ENCODE measurements at places on chromosomes 4 and X.

GRCh38 chrX:15217161-15217560 is 52.7 kb downstream of the ASB9 start:
- DNase-seq, result no peak

GRCh38 chr4:151606061-151606460 is 154.7 kb downstream of the GATB start:
- no peak for DNase-seq

GRCh38 chr4:131584587-131584986 is 1564.5 kb upstream of the PCDH10 start:
- no peak for DNase-seq

GRCh38 chrX:153460826-153461225 is 9.6 kb downstream of the HAUS7 start:
- DNase-seq, result peak; percentile 22

DNA sequence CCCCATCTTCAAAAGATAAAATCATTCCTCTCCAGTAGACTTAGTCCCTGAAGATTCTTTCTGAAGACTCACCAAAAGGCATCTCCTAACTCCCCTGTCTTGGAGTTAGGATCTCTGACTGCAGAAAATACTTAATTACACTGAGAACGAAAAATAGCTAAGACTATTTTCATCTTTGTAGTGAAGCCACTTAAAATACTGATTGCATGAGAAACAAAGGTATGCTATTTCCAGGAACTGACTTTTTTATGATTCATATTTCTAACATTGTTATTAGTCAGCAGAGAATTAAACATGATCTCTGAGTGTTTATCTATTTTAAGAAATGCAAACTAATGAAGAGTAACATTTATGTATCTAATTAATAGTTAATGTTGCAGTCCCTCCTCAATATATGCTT is 71.8 kb upstream of the NR3C2 start:
- DNase-seq, result no peak

GRCh38 chrX:38233891-38234667 is 13.4 kb upstream of the SRPX start:
- DNase-seq, result no peak

DNA sequence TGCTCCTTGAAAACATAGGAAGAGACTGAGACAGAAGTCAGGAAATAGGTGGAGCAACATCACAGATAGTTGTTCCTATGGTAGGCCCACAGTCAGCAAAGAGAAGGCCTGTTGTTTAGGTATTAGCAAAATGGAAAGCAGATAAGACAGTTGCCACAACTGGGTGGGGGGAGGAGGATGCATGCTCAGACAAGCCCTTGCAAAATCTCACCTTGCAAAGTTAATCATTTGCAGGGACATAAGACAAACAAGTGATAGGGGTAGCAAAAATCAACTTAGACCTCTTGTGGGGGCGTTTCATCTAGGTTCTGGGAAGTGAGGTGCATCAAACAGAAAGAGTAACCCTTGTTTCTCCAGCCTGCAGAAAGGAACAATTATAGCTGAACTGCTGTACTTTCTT is 30.7 kb downstream of the SERPINA7 start:
- no peak for DNase-seq

DNA sequence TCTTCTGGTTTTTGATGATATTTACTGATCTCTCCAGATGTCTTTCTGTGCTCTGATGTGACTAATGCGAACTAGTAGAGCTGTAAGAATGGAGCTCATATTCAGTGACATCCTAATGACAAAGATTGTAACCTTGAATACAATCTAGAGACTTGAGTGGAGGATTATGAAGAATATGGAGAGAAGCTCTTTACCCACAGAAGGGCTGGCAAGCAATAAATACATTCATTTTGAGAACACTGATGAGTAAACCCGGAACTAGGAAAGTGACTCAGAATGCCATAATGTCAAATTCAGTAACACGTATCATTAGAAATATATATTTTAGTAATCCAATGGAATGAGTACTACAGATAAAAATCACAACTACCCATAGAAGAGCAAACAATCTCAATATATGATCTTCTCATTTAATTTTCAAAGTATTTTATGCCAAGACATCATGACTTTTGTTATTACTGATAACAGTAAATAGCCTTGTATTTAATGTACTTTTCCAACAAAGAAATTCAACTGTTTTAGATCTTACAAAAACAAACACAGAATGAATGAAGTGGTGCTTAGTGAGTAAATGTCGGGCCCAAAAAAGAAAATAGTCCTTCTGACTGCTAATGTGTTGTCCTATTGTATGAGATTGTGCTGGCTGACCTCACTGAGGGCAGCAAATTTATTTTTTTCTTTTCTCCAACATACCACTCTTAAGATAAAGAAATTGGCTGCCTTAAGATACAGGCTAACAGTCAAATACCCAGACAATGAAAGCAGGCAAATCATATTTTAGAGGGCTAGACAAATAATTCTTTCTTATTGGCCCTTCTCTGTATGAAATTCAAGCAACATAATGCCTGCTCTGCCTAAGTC is 49.2 kb upstream of the HDAC8 start:
- no peak for DNase-seq

DNA sequence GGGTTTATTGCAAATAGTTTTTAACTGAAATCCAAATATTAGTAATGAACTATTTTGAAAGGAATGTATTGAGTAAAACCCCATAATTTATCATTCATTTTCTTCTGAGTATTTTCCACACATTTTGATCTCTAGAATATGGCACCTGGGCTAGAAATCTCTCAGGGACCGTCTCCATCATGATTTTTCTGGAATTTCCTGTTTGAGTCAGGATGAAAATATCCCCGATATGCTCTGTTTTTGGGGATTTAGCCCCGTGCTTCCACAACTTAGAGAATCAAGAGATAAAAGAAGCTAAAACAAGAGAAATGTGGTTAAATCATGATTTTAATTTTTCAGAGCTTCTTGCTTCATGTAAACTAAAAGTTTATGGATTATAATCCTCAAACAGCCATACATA is 114.2 kb downstream of the SPCS3 start:
- no peak for DNase-seq

- no peak for DNase-seq
Measured at GRCh38 chrX:21305799-21306336, 68.3 kb upstream of the CNKSR2 start.

DNA sequence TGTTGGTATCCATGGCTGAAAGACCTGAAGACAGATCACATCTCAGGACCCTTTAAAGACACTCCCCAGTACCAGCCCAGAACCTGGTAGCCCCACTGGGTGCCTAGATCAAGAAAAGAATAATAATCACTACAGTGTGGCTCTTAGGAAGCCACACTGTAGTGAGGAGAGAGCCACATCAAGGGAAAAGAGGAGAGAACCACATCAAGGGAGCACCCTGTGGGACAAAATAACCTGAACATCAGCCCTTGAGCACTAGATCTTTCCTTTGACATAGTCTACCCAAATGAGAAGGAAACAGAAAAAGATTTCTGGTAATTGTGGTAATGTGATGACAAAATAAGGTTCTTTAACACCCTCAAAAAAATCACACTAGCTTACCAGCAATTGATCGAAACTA is 15.3 kb downstream of the RTL3 start:
- no peak for DNase-seq

DNA sequence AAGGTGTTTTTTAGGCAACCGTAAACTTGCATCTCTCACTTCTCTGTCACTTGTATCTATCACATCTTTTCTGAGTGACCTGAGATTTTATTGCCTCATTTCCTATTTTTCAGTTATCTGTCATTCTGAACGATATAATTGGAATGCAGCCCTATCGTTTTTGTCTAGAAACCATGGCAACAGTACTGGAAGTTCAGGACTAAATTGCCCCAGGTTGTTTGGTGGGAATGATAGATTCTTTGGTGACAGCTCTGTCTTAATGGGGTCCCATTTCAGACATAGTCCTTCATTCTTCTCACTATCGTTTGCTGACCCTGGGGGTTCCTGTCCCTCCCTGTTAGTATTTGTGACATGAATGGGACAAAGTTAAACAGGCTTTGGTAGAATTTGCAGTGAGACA is 267.7 kb upstream of the GALNT7 start:
- no peak for DNase-seq

DNA sequence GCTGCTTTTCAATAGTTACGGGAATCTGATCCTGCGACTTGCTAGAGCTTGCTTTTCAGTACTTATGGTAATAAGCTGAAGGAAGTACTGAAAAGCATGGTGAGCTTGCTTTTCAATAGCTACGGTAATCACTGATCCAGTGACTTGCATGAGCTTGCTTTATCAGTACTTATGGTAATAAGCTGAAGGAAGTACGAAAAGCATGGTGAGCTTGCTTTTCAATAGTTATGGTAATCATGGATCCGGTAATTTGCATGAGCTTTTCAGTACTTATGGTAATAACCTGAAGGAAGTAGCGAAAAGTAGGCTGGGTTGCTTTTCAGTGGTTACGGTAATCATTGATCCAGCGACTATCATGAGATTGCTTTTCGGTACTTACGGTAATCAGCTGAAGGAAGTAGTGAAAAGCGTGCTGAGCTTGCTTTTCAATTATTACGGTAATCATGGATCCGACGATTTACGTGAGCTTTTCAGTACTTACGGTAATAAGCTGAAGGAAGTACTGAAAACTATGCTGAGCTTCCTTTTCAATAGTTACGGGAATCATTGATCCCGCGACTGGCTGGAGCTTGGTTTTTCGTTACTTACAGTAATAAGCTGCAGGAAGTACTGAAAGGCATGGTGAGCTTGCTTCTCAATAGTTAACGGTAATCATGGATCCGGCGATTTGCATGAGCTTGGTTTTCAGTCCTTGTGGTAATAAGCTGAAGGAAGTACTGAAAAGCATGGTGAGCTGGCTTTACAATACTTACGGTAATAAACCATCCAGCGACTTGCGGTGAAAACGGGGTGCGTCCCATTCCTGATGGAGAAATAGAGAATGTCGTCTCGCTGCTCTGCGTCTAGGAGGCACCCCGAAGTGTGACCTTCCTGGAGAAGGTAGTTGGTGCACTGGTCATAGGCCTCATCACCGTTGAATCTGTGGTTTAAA is 6.5 kb downstream of the CRLF2 start:
- DNase-seq, result peak; percentile 28

- DNase-seq, result no peak
Measured at GRCh38 chr4:184750926-184751584, 17.2 kb upstream of the CENPU start.

DNA sequence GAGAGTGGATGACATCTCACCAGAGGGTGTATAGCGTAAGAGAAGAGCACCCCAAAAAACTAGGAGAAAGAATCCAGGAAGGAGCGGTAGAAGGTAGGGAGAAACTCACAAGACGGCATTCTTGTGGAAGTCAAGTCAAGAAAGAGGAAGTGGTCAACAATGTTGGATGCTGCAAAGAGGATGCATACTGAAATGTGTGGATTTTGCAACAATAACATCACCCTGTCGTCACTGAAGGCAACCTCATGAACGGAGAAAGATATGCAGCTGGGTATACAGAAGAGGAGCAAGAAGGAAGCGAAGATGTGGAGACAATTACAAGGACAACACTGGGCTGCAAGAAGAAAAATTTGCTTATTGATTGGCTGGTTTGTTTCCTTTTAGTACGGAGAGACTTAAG is 11.4 kb upstream of the TAPT1 start:
- DNase-seq, result no peak

- no peak for DNase-seq
Measured at GRCh38 chr4:77652237-77652897, 46.7 kb downstream of the CXCL13 start.

- no peak for DNase-seq
Measured at GRCh38 chrX:110698696-110699095, 96.9 kb downstream of the CHRDL1 start.

GRCh38 chr4:104294811-104295210 is 199.9 kb downstream of the CXXC4 start:
- DNase-seq, result no peak

- no peak for DNase-seq
Measured at GRCh38 chr4:107034091-107034995, 1.8 kb downstream of the DKK2 start.

DNA sequence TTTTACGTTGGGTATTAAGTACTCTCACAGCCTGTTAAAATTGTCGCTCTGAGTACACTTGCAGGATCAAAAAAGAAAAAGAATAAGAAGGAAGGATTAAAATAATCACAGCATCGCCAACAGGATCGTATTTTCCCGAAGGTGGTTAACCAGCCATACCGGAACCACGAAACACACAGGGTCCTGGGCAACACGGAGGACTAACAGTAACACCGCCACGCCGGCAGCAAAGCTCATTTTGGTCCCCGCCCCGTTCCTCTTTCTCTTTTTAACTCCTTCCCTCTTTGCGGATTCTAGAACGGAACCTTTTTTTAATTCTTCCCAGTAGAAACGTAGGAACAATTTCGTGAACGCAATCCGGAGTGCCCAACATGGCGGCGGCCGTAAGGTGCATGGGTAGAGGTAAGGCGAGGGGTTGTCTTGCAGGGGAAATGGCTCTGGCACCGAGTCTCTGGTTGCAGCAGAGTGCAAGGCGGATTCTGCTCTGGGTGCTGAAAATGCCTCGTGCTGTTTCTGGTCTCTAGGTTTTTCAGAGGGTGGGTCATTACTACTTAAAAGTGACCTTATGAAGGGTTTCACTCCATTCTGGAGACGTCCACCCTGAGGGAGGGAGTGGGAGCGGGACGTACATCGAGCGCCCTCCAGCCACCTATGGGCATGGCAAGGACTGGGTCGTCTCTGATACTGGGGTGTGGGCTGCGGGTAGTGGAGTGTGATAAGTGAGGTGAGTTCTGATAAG is at the start of gene MRPL1:
Gene MRPL1, plus strand, starts transcription at position 353 of the 739 bp plus-strand sequence. Its CDS starts 19 bp downstream, at position 372.
- peak; percentile 91 for DNase-seq

DNA sequence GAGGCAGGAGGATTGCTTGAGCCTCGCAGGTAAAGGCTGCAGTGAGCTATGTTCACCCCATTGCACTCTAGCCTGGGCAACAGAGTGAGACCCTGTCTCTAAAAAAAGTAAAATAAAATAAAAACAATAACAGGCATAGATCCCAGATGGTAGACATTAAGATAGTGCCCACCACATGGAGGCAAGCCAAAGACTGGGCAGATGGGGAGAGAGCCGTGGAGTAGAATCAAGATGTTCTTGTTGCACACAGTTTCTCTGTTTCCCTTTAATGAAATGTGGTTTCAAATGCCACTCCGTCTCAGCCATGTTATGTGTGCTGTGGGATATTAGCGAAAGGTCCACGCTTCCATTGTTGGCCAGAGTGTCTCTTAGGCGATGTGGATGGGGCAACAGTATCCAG is 63.8 kb upstream of the TBL1X start:
- no peak for DNase-seq

DNA sequence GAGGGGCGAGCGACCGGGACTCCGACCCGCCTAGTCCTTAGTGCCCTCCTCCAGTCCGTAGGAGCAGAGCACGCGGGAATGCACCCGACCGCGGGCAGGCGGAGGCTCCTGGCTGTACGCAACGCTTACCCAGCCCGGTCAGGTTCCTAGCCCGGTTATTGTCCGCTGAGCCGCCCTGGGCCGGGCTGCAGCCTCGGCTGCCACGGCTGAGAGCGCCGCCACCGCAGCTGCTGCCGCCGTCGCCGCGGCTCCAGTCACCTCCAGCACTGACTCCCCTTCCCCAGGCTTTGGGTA is at the start of gene AMER1:
Gene AMER1, minus strand, starts transcription at position 268 of the 294 bp plus-strand sequence. CDS start 12,422 bp downstream, outside the sequence.
- DNase-seq, result no peak

- DNase-seq, result no peak
Measured at GRCh38 chrX:20500171-20500865, 233.6 kb upstream of the RPS6KA3 start.

GRCh38 chr4:52641854-52642563 is 17.1 kb downstream of the USP46 start:
- DNase-seq, result no peak
